ENCODE measurements at places on chromosomes 13 and 19. TPM values are rescaled to one million over a fixed set of nuclear protein-coding genes. Genes with fewer than 3 reads are reported as not detected.

Gene KLF1
- not detected for polyA plus RNA-seq

Gene WDR88
- polyA plus RNA-seq: not detected

- no peak for DNase-seq
Observed at GRCh38 chr19:19285686-19286085, 12.6 kb upstream of the TM6SF2 start.

GRCh38 chr13:99153219-99153618, 47.4 kb upstream of the UBAC2 start:
- no peak for DNase-seq

- no peak for DNase-seq
Observed at GRCh38 chr19:39677961-39678889, 22.5 kb downstream of the LGALS16 start.

Gene CATSPERD
- polyA plus RNA-seq: not detected

- DNase-seq: no peak
Observed at GRCh38 chr19:13817018-13817614, 21.9 kb downstream of the ZSWIM4 start.

DNA sequence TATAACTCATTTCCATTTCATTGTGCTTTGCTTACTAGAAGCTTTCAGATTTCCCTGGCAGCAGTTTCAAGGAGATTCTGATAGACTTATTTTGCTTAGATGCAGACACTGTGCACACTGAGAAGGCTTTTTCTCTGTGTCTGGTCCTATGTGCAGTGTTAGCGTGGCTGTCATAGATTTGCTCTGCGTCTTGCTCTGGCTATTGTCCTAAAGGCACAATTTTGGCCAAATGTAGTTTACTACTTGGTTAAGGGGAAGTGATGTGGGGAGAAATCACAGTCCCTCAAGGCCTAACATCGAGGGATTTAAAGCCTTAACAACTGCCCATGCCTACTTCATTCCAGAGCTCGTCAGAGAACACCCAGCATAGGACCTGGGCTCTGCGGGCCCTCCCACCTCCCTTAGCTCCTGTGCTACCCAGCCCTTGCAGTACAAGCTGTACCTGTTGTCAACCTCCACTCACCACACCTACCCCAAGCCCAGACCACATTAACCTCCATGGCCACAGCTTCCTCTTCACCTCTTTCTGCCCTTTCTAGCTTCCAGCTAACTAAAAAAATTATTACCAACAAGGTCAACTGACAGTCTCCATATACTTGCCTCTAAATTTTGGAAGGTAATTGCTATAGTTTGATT, 38.9 kb upstream of the KATNAL1 start:
- DNase-seq: no peak

DNA sequence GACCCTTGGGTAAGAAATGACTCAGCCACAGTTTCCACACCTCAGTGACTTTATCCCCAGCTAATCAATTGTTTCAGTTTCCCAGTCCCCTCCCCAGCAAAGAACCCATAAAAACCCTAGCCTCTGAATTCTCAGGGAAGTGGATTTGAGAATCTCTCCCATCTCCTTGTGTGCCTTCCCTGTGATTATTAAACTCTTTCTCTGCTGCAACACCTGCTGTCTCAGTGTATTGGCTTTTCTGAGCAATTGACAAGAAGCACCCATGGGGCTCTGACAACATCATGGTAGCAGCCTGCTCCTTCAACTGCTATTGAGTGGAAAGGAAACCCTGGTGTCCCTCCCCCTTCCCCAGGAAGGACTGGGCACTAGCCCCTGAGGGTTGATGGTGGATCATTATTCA, 73.7 kb downstream of the UQCRFS1 start:
- DNase-seq: no peak

GRCh38 chr13:98771838-98772611, 19.6 kb upstream of the SLC15A1 start:
- no peak for DNase-seq

- no peak for DNase-seq
Observed at GRCh38 chr13:73220966-73221720, 162.3 kb downstream of the KLF5 start.

GRCh38 chr19:38304866-38305429, 897 bp downstream of the C19orf33 start:
- DNase-seq: no peak

- no peak for DNase-seq
Observed at GRCh38 chr13:39578821-39579291, 24.1 kb downstream of the LHFPL6 start.

- no peak for DNase-seq
Observed at GRCh38 chr19:29551774-29552173, 26.0 kb downstream of the VSTM2B start.

DNA sequence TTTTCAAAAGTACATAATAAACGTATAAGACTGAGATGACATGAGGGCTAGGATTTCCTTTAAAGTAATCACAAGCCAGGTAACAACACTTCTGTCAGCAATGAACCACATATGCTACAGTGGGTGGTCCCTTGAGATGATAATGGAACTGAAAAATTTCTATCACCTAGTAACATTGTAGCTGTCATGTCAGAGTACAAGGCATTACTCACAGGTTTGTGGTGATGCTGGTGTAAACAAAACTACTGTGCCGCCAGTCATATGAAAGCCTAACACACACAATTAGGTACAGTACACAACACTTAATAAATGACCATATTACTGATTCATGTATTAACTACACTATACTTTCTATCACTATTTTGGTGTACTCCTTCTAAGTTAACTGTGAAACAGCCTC, 36.8 kb downstream of the MIPEP start:
- no peak for DNase-seq

Gene FARP1
- polyA plus RNA-seq: 83.0 TPM

- DNase-seq: no peak
Observed at GRCh38 chr13:43942286-43942685, 62.6 kb downstream of the LACC1 start.

DNA sequence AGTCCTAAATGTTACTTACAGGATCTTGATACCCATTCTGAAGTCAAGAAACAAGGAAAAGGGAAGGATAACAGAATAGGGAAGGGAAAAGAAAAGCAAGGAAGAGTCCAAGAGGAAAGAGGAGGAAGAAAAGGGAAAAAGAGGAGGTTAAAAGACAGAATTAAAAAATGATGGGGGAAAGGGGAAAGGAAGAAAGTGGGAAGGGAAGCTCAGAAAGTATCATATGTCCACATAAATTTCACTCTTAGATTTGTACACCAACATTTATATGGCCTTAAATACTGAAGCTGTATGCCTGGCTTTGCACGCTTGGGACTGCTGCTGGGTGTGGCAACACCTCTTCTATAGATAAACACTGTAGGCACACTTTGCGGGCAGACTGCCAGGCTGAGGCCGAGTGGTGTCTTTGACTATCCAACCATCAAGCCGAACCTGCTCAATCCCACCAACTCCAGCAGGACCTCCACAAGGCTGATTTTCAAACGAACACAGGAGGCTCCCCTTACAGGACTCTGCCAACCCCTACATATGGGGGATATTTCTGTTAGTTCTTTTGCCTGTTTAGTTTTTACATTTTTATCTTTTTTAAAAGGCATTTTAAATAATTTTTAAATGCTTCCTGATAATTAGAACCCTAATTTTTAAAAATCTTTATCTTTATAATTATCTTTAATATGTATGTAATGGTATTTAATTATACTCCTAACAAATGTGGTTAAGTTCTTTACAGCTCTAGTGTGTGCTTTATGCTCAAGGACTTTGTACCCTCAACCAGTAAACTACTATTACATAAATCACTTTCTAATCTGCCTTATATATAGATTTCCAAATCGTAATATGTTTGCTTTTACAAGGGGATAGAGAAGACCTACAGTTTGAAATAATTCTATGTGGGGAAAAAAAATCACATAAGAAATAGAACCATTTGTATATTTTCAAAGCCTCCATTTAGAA, 154.2 kb downstream of the DIAPH3 start:
- no peak for DNase-seq

Gene ZNF737
- 10.7 TPM for polyA plus RNA-seq

DNA sequence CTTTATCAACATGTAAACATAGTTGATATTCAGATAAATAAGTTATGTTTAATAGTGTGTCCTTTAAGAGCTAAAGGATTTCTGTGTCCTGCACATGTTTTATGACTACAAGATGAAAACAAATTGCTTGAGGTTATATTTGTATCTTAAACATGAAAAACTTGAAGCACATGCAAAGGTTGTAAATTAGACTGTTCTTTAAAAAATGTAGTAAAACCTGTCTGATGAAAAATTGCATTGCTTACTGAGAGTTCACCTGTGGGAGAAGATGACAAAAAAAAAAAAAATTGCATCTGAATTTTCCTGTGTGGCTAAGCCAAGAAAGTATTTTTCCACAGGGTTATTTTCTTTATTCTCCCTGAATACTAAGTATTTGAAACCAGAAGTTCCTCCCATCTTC, 25.7 kb upstream of the LMO7 start:
- no peak for DNase-seq

Gene KEAP1
- polyA plus RNA-seq: 64.3 TPM

Gene ZNF71
- 6.4 TPM for polyA plus RNA-seq

- DNase-seq: peak; percentile 29
Observed at GRCh38 chr13:76667551-76667950, 218.7 kb downstream of the KCTD12 start.

GRCh38 chr13:29855784-29856183, 5.4 kb upstream of the UBL3 start:
- DNase-seq: no peak

Gene SPRED3
- 3.6 TPM for polyA plus RNA-seq

- no peak for DNase-seq
Observed at GRCh38 chr13:21361706-21362105, 97.4 kb downstream of the ZDHHC20 start.

DNA sequence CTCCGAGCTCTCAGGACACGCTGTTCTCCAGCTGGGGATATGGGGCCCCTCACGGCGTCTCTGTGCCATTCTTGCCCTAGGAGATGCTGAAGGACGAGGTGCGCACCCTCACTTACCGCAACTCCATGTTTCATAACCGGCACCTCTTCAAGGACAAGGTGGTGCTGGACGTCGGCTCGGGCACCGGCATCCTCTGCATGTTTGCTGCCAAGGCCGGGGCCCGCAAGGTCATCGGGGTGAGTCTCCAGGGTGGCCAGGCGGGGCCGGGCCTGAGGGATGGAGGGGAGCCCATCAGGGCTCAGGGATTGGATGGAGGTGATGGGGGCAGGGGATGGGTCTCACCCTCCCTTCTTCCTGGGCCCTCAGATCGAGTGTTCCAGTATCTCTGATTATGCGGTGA, 4.8 kb downstream of the PRMT1 start:
- no peak for DNase-seq

Gene GPC6
- polyA plus RNA-seq: 41.1 TPM

- no peak for DNase-seq
Observed at GRCh38 chr19:29889702-29890101, 52.3 kb upstream of the URI1 start.

GRCh38 chr13:23140492-23140891, 40.3 kb upstream of the SGCG start:
- no peak for DNase-seq

Gene SLC25A42
- polyA plus RNA-seq: 3.7 TPM

Gene CYP4F3
- polyA plus RNA-seq: not detected

Gene DUXA
- not detected for polyA plus RNA-seq

Gene IFNL1
- not detected for polyA plus RNA-seq

- peak; percentile 4 for DNase-seq
Observed at GRCh38 chr19:29771708-29772414, 39.9 kb upstream of the CCNE1 start.

DNA sequence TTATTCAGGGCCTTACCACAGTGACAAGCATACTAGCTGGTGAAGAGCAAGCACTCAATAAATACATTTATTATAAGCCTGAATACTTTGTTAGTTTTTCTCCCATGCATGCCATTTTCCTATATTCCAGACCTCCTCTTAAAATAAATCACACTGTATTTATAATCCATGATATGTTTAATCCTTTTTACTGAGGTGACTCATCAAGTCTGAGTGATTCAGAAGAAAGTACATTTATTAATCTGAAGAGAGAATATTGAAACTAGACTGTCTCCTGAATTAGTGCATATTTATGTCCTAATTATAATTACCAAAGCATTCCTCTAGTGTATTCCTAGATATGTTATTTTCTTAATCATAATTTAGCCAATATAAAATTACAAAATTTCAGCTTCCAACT, 323.3 kb downstream of the NALCN start:
- no peak for DNase-seq

Gene LILRB3
- polyA plus RNA-seq: not detected

GRCh38 chr13:19862481-19863313, 752 bp downstream of the ZMYM5 start:
- DNase-seq: no peak

- no peak for DNase-seq
Observed at GRCh38 chr19:55245236-55245904, 13.4 kb downstream of the PPP6R1 start.
